SK-N-SH (cell line): ENCODE measurements at places on chromosomes 2 and 18.

- DNase-seq: no peak
Observed at GRCh38 chr2:231908584-231908983, 17.6 kb downstream of the NPPC start.

GRCh38 chr2:15734674-15735483, 143.2 kb downstream of the DDX1 start:
- no peak for DNase-seq

DNA sequence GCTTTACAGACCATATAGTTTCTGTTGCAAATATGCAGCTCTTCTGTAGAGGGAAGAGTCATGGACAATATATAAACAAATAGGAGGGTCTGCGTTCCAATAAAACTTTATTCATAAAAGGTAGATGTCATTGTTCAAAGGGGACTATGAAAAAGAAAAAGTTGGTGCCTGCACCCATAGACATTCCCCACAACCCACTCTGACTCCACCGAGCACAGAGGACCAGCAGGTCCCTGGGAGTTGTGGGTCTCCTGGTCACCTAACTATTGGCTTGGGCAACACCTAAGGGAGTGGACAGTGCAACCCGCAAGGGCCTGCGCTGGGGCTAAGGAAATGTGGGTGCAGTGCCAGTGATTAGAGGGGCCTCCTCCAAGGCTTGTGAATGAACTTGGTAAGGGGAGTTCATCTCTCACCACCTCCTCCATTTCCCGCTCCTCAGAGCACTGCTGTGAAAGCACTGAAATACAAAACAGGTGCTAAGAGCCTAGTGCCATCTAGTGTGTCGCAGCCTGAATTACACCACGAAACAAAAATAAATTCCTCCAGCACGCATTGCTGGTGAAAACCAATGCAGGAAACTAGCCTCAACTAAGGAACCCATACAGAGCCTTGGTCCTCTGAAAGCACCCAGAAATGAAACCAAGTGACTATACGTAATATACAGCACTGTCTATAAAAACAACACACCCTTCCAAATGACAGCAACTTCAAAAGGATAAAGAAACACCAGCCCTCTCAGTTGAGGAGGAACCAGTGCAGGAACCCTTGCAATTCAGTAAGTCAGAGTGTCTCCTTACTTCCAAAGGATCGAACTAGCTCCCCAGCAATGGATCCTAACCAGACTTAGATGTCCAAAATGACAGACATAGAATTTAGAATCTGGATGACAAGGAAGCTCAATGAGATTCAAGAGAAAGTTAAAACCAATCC, 166.6 kb downstream of the RNF144A start:
- DNase-seq: no peak

DNA sequence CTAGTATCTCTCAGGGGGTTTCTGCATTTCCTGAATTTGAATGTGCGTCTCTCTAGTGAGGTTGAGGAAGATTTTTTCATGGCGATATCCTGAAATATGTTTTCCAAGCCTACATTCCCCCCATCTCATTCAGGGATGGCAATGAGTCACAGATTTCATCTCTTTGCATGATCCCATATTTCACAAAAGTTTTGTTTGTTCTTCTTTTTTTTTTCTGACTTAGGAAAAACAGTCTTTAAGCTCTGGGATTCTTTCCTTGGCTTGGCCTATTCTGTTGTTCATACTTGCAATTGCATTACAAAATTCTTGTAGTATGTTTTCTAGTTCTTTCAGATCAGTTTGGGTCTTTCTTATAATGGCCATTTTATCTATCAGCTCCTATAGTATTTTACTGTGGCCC, 136.5 kb downstream of the DSEL start:
- DNase-seq: no peak

- DNase-seq: peak; percentile 61
Observed at GRCh38 chr2:215290980-215291599, 20.8 kb upstream of the ATIC start.

- no peak for DNase-seq
Observed at GRCh38 chr2:7207631-7208030, 290.4 kb downstream of the RNF144A start.

- no peak for DNase-seq
Observed at GRCh38 chr2:226772389-226773179, 27.0 kb downstream of the IRS1 start.

DNA sequence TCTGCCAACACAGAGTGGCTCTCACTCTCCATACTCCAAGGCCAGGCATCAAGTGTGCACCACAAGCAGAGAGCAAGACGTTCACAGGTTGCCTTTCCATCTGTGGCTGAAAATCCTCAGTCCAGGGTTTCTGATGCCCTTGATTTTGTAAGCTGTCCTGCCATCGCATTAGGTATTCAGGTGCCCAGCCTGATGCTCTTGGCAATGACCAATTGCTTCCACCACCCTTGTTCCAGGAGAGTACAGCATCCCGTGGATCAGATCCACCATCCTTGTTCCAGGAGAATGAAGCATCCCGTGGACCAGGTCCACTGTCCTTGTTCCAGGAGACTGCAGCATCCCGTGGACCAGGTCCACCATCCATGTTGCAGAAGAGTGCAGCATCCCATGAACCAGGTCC, 133.4 kb upstream of the GPC1 start:
- DNase-seq: no peak

GRCh38 chr2:229740279-229740678, 25.9 kb upstream of the DNER start:
- no peak for DNase-seq

- DNase-seq: no peak
Observed at GRCh38 chr2:241538838-241539615, 19.5 kb upstream of the BOK start.

GRCh38 chr2:207497596-207497995, 32.2 kb upstream of the CREB1 start:
- no peak for DNase-seq
